Tracheal epithelial cell (primary cell): ENCODE measurements at places on chromosomes 16 and 17. TPM values are rescaled to one million over a fixed set of nuclear protein-coding genes. Genes with fewer than 3 reads are reported as not detected.

Gene TSPAN10
- total RNA-seq: 0.21 and 0.48 TPM in 2 replicates

Gene ACTG1
- 1,714 and 6,233 TPM in 2 replicates for total RNA-seq

Gene RILP
- total RNA-seq: 6.7 and 9.8 TPM in 2 replicates

Gene NACA2
- total RNA-seq: not detected in 2 replicates

Gene MRM1
- total RNA-seq: 9.9 and 11.5 TPM in 2 replicates

Gene ABCA8
- total RNA-seq: 0.21 and 0.24 TPM in 2 replicates

Gene RAMP2
- not detected in 2 replicates for total RNA-seq

Gene KIF19
- under 0.01 TPM in 1 of 2 replicates, not detected in the other for total RNA-seq

Gene TMC5
- total RNA-seq: 0.43 TPM in 1 of 2 replicates, not detected in the other
